Posterior cingulate gyrus (tissue), 11 donors: ENCODE measurements at places on chromosomes 12 and 14.

GRCh38 chr12:2796187-2796666 is 1.5 kb downstream of the FKBP4 start:
- DNase-seq, result no peak

GRCh38 chr14:90191154-90191553 is 65.2 kb upstream of the PSMC1 start:
- no peak for DNase-seq

GRCh38 chr14:76705214-76705613 is 56.1 kb upstream of the VASH1 start:
- DNase-seq, result no peak

- no peak for DNase-seq
Measured at GRCh38 chr12:52354200-52354599, 13.1 kb downstream of the KRT85 start.
